Lung (tissue), 17 donors: ENCODE measurements at places on chromosomes 3 and 15.

DNA sequence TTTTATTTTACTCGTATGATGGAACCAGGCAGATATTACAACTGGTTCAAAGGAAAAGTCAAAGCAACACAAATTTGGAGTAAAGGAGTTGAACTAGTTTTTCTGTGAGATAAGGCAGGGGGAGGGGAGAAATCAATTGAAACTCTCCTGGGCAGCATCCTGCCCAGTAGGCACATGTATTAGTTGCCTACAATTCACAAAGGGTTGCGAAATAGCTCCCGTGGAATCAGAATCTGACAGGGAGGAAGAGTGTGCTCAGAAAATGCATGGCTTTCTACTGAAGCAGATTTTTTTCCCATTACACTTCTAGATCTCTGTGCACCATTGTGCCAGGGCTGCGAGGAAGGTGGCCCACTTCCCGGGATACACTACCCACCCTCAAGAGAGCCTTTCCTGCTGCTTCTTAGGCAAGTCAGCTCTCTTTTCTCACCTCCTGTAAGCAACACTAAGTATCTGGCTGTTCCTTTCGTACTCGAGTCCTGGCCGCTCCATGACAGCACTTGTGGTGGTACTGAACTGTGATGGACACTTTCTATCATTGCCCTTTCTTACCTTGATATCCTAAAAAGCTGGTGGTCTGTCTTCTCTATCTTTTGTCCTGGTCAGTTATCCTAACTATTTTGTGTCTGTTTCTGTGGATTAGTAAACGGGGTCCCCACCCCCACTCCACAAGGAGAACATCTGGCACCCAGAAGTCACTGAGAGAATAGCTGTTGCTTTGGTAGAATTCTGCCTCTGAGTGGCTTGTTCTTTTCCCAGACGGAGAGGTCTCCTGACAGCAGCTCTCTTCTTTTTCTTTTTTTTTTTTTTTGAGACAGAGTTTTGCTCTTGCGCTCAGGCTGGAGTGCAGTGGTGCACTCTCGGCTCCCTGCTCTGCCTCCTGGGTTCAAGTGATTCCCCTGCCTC is 74.8 kb downstream of the RPL39L start:
- no peak overlapping the region for H3K27ac ChIP-seq
- no peak overlapping the region for H3K4me3 ChIP-seq
- H3K27me3 ChIP-seq, result no peaks in the 10 kb centered on the region
- peaks cover 15% of the 10 kb centered on the region for H3K4me1 ChIP-seq
- DNase-seq, result peak; percentile 42
- no peaks in the 10 kb centered on the region for H3K36me3 ChIP-seq

DNA sequence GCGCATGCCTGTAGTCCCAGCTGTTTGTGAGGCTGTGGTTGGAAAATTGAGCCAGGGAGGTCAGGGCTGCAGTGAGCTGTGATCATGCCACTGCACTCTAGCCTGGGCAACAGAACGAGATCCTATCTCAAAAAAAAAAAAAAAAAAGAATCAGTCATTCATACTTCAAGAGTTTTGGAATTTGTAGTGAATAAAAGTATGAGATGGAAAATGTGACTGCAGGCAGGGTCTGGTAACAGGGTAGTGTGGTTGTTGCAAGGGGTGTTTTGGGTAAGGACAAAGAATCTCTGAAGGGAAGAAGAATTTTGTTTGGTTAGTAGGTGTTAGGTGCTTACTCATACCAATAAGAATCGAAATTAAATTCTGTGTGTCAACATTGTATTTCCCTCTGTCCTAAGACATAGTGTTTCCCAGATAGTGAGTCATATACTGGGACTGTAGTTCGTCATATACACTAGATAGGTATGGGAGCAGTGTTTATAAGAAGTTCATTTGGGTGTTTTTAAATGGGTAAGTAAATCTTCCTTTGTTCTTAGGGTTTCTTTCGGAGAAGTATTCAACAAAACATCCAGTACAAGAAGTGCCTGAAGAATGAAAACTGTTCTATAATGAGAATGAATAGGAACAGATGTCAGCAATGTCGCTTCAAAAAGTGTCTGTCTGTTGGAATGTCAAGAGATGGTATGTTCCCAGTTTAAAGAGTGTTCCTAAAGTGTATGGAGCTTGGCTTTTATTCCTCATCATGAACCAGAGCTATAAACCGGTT is 14.2 kb downstream of the NR1D2 start:
- H3K27me3 ChIP-seq, result no peaks in the 10 kb centered on the region
- peaks cover 11% of the 10 kb centered on the region for H3K36me3 ChIP-seq
- DNase-seq, result no peak
- peaks cover 8% of the 10 kb centered on the region for H3K4me1 ChIP-seq

DNA sequence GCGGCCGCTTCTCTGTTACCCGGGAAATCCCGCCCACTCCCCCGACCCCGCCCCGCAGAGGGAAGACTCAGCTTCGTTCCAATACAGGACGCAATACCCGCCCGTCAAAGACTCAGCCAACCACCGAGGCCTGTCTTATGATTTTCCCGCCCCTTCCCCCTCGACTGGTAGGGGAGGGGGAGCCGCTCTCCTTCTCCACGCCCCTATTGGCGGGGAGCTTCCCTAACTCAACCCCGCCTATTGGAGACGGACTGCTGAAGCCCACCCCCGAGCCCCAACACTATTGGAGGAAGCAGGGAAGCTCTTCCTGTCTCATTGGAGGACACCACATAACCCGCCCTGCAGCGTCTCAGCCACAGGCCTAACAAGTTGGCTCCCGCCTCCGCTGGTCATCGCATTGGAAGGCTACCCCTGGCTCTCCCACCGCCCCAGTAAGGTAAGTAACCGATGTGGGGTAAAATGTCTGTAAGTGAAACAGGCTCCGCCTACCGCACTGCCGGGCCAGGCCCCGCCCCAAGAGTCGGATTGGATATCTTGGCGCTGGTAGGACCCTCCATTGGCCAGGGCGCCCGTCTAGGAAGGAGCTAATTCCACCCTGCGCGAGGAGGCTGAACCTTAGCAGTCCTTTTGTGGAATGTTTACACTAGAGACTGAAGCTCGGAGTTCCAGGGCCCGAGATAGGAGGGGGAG is at the start of gene SIN3A:
SIN3A (minus strand) TSS at position 17 of the 690 bp plus-strand sequence. CDS start 21,315 bp downstream, outside the sequence.
- H3K36me3 ChIP-seq, result no peaks in the 10 kb centered on the region
- peak; percentile 100 for DNase-seq
- H3K4me1 ChIP-seq, result no peaks in the 10 kb centered on the region
- H3K27me3 ChIP-seq, result no peaks in the 10 kb centered on the region

DNA sequence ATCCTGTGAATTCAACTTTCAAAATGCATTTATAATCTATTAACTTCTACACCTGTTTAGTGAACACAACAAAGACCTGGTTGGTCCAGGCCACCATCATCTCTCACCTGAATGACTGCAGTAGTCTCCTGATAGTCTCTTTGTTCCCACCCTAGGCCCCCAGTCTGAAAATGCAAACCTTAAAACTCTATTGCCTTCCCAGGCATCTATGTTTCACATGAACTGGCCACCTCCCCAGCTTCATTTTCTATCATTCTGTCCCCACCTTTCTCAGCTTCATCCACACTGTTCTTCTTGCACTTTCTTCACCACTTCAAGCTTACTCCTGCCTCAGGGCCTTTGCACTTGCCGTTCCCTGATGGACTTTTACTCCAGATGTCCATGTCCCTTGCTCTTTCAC is 45.0 kb downstream of the CLSTN2 start:
- no peaks in the 10 kb centered on the region for H3K36me3 ChIP-seq
- H3K27ac ChIP-seq, result no peak overlapping the region
- no peaks in the 10 kb centered on the region for H3K27me3 ChIP-seq

DNA sequence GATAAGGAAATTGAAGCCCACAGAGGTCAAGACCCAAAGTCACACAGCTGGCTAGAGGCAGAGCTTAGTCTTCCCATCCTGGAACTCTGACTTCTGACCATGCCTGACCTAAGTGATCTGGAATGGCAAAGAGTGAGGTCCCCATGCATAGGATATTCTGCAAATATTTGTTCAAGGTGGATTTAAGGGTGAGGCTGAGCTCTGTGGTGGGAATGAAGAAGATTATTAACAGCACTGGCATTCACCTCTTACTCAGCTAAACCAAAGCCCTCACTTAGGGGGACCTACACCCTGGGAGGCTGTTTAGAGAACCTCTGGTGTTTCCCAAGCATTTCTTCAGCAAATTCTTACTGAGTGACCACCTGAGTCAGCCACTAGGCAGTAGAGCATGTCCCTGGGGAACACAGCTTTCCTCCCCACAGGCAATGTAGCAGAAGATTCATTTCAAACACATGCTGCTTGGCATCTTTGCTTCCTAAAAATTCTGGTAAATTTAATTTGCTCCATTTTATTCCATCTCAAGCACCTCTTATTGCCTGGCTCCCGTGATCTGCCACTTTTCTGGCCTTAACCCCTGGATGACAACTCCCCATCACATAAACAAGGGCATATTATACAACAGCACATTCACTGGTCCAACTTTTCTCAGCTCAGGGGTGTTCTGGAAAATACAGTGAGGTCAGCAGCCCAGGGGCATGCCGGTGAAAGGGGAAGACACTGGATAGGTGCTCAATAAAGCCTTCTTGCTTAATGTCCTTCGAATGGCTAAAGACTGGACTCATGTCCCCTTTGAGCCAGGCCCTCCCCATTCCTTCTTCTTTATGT is 176.0 kb downstream of the ABHD5 start:
- no peak for DNase-seq
- no peaks in the 10 kb centered on the region for H3K4me1 ChIP-seq
- H3K4me3 ChIP-seq, result no peak overlapping the region
- H3K27me3 ChIP-seq, result no peaks in the 10 kb centered on the region
- H3K27ac ChIP-seq, result no peak overlapping the region
- H3K36me3 ChIP-seq, result no peaks in the 10 kb centered on the region

DNA sequence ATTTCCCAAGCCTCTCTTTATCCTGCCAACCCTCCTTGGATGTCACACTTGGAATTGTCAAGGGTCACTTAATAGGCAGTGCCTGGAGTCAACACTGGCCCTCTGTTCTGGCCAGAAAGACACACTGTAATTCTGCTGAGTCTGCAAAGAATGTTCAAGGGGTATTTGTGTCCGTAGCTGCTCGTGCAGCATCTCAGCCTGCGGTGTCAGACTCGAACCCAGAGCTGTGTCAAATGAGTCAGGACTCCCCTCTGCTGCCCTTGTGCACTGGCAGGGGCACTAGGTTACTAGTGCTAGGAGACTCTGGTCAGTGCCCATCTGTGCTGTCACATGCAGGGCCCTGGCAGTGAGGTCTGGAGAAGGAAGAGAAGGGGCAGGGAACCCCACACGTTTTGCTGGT is 795 bp upstream of the AHSG start:
- H3K36me3 ChIP-seq, result no peaks in the 10 kb centered on the region
- no peaks in the 10 kb centered on the region for H3K4me1 ChIP-seq
- H3K4me3 ChIP-seq, result no peak overlapping the region
- no peak overlapping the region for H3K27ac ChIP-seq

DNA sequence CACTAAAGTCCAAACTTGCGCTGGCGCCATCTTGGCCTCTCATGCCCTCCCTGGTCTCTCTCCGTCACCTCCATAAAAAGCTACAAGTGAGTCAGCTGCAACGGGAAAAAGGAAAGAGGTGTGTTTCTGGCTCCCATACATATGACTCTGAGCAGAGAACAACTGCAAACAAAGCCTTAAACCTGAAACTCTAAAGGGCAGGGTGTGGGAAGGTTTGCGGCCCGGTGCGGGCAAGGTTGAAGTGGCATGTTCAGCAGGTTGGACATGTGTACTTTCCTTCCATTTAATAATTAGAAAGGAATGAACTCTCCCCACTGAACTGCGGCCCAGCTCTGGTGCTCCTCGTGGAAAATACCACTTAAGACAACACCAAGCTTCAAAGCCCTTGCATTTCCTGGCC is 59.0 kb upstream of the PPARG start:
- H3K4me1 ChIP-seq, result no peaks in the 10 kb centered on the region
- no peak overlapping the region for H3K27ac ChIP-seq
- peak; percentile 87 for DNase-seq
- no peak overlapping the region for H3K4me3 ChIP-seq

- peaks cover 6% of the 10 kb centered on the region for H3K4me1 ChIP-seq
- H3K36me3 ChIP-seq, result no peaks in the 10 kb centered on the region
- no peak overlapping the region for H3K4me3 ChIP-seq
- peak overlapping the region; percentile 56 for H3K27ac ChIP-seq
Observed at GRCh38 chr3:167814441-167814951, 79.0 kb downstream of the SERPINI1 start.

- H3K4me1 ChIP-seq, result peaks cover 9% of the 10 kb centered on the region
- no peak overlapping the region for H3K27ac ChIP-seq
- H3K4me3 ChIP-seq, result no peak overlapping the region
- no peaks in the 10 kb centered on the region for H3K36me3 ChIP-seq
- no peaks in the 10 kb centered on the region for H3K27me3 ChIP-seq
Observed at GRCh38 chr3:114718071-114718897, 424.5 kb downstream of the TIGIT start.

GRCh38 chr3:144496141-144496835 is 524.7 kb downstream of the DIPK2A start:
- H3K4me1 ChIP-seq, result no peaks in the 10 kb centered on the region
- peak; percentile 60 for DNase-seq
- no peaks in the 10 kb centered on the region for H3K36me3 ChIP-seq
- H3K27ac ChIP-seq, result no peak overlapping the region
- no peak overlapping the region for H3K4me3 ChIP-seq
- H3K27me3 ChIP-seq, result no peaks in the 10 kb centered on the region

DNA sequence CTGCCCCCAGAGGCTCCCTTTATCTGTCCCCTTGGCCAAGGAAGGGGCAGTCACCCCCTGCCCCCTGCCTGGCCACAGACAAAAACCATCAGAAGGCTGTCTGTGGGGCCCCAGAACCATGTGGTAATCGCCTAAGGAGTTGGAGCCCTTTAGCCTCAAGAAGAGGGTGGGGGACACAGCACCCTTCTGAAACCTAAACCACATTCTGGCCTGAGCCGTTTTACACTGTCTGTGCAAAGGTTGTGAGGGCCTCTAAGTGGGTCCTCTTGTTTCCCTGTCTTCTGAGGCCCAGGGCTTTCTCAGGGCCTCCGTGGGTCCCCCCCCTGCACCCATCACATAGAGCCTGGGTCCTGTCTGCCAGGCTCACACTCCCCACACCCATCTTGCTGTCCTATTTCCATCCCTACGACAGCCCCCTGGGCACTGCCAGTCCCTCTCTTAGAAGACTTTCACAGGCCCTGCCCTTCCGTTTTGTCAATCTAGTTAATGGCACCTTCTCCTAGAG is 17.9 kb upstream of the RPUSD3 start:
- no peak overlapping the region for H3K4me3 ChIP-seq
- DNase-seq, result no peak
- no peaks in the 10 kb centered on the region for H3K36me3 ChIP-seq
- no peak overlapping the region for H3K27ac ChIP-seq
- no peaks in the 10 kb centered on the region for H3K27me3 ChIP-seq
- H3K4me1 ChIP-seq, result peaks cover 14% of the 10 kb centered on the region

- no peaks in the 10 kb centered on the region for H3K4me1 ChIP-seq
- DNase-seq, result no peak
- no peaks in the 10 kb centered on the region for H3K27me3 ChIP-seq
- H3K27ac ChIP-seq, result no peak overlapping the region
- H3K4me3 ChIP-seq, result no peak overlapping the region
- no peaks in the 10 kb centered on the region for H3K36me3 ChIP-seq
Observed at GRCh38 chr15:81937189-81937588, 108.6 kb downstream of the MEX3B start.

- DNase-seq, result no peak
- H3K36me3 ChIP-seq, result no peaks in the 10 kb centered on the region
- H3K4me1 ChIP-seq, result no peaks in the 10 kb centered on the region
Observed at GRCh38 chr3:2861120-2861519, 249.1 kb downstream of the IL5RA start.
